ENCODE measurements at places on chromosomes 2 and 18. TPM values are rescaled to one million over a fixed set of nuclear protein-coding genes. Genes with fewer than 3 reads are reported as not detected.
A peak's percentile ranks its signal among the peaks of the same experiment; 100 is the strongest.

DNA sequence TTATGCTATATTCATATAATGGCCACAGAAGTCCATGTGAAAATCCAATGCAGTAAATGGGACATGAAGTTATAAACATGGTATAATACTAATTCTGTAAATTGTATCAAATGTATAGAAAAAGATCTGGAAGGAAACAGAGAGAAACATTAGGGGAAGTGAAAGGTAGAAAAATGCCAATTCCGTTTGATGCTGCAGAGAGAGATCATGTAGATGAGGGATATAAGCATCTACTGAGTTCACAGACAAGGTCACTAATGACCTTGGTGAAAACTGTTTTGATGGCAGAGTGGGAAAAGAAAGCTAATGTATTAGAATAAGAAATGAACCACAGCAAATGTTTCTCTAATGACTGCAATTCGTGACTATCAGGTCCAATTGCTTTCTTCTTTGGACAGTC is 56.0 kb downstream of the BARD1 start:
- H3K4me3 ChIP-seq, result no peak overlapping the region
- H3K4me1 ChIP-seq, result no peaks in the 10 kb centered on the region
- no peaks in the 10 kb centered on the region for H3K27me3 ChIP-seq
- peaks cover 41% of the 10 kb centered on the region for H3K36me3 ChIP-seq
- DNase-seq, result no peak
- no peak overlapping the region for H3K27ac ChIP-seq

Gene HOXD3
- total RNA-seq, result not detected

Gene MATN3
- total RNA-seq, result not detected

Gene DOK6
- not detected for total RNA-seq

Gene PLGLB1
- 1.1 TPM for total RNA-seq

Gene C2orf66
- 0.42 TPM for total RNA-seq

GRCh38 chr2:84880645-84881521 is at the start of gene TRABD2A:
Gene TRABD2A (minus strand): TSS chr2:84881084. CDS start chr2:84881039, 45 bp downstream.
- H3K27me3 ChIP-seq, result no peaks in the 10 kb centered on the region
- DNase-seq, result peak; percentile 41
- H3K4me1 ChIP-seq, result peaks cover 73% of the 10 kb centered on the region
- peak within 1 kb of the TSS; percentile 99 for H3K27ac ChIP-seq

Gene IL36A
- not detected for total RNA-seq

- H3K27me3 ChIP-seq, result no peaks in the 10 kb centered on the region
- no peak overlapping the region for H3K4me3 ChIP-seq
- no peaks in the 10 kb centered on the region for H3K36me3 ChIP-seq
- no peak overlapping the region for H3K27ac ChIP-seq
Observed at GRCh38 chr2:184203661-184204060, 394.7 kb upstream of the ZNF804A start.
